ENCODE measurements at places on chromosomes 4 and X.

- no peak for DNase-seq
These were observed 835.6 kb upstream of the SLIT2 start for GRCh38 chr4:19416146-19416545.

GRCh38 chr4:174595141-174595929, 73.0 kb upstream of the HPGD start:
- no peak for DNase-seq

GRCh38 chrX:13474164-13474516, 95.3 kb upstream of the EGFL6 start:
- peak; percentile 36 for DNase-seq

DNA sequence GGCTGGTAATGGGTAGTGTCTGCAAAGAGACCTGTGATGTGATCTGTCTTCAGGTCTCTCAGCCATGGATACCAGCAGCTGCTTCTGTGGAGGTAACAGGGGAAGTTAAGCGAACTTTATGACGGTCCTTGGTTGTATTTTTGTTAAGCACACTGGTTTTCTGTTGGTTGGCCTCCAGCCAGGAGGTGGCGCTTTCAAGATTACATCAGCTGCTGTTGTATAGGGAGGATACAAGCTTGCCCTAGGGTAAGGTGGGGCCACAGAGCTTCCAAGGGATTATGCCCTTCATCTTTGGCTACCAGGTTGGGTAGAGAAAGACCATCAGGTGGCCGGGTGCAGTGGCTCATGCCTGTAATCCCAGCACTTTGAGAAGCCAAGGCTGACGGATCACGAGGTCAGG, 834.2 kb upstream of the GALNTL6 start:
- DNase-seq, result no peak

GRCh38 chr4:25487155-25487554, 110.1 kb downstream of the ANAPC4 start:
- DNase-seq, result no peak

- DNase-seq, result no peak
These were observed 24.9 kb downstream of the SH3BP2 start for GRCh38 chr4:2817701-2818350.

DNA sequence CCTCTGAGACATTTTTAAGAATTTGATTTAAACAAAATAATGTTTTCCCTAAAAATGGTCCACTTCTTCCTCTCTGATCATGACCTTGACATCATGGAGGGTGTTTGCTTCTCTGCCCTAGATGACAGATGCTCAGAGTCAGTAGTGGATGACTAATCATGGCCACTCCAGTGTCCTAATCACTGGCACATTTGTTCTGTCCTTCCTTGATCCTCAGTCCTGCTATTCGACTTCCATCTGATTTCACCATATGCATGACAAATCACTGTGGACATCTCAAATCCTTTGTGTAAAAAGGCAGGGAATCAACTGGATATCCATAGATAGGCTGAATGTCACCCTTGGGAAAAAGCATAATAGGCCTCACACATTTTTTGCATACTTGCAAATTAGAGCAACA, 9.0 kb downstream of the CRMP1 start:
- no peak for DNase-seq
